ENCODE measurements at places on chromosomes 5 and 9. TPM values are rescaled to one million over a fixed set of nuclear protein-coding genes. Genes with fewer than 3 reads are reported as not detected.

- no peak for DNase-seq
Measured at GRCh38 chr9:101032426-101032825, 3.9 kb downstream of the PLPPR1 start.

DNA sequence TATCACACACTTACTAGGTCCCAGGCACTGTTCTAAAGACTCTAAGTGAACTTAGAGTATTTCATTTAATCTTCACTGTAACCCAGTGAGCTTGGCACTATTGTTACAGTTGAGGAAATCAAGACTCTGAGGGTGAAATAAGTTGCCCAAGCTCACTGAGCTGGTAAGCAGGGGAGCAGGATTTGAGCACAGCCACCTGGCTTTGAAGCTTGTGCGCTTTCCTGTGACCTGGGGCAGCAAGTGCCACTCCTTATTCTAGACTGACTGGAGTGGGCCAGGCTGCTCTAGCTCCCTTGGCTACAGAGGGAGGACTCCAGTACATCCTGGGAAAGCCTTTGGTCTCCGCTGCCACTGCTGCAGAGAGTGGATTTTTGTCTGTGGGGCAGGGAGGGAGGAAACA is 50.0 kb downstream of the RGS3 start:
- no peak for DNase-seq

UBE2QL1 gene
- not detected for polyA plus RNA-seq

- no peak for DNase-seq
Measured at GRCh38 chr5:93382188-93382825, 198.7 kb downstream of the NR2F1-AS1 start.

GRCh38 chr5:122985006-122985700 is 51.4 kb downstream of the PPIC start:
- no peak for DNase-seq

FOXD4L5 gene
- polyA plus RNA-seq: not detected

- no peak for DNase-seq
Measured at GRCh38 chr9:131436376-131436775, 42.5 kb downstream of the PRRC2B start.

BHMT gene
- not detected for polyA plus RNA-seq
